ENCODE measurements at places on chromosomes 11 and 22.

DNA sequence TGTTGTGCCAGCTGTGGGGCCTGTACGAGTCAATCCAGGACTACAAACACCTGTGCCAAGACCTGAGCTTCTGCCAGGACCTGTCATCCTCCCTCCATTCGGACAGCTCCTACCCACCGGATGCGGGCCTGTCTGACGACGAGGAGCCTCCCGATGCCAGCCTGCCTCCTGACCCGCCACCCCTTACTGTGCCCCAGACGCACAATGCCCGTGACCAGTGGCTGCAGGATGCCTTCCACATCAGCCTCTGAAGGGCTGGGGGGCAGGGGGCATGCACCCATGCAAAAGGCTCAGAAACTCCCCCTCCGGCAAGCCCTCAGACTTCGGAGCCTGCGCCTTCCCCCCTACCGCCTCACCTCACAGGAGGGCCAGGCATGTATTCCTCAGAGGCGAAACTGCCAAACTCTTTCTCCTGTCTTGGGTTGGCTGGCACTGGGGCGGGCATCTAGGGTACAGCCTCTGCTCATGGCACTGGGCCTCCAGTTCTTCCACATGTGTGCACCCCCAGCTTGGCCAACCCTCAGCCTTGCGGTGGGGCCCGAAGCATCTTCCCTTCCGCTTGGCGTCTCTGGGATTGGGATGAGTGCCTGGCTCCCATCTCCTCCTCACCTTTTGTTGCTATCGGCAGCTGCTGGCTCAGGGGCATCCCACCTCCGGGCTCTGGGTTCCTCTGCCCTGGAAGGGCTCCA is 1.2 kb downstream of the FAM89B start:
- no peaks in the 10 kb centered on the region for H3K36me3 ChIP-seq
- H3K4me3 ChIP-seq: peak overlapping the region; percentile 88
- DNase-seq: peak; percentile 59
- peaks cover 53% of the 10 kb centered on the region for H3K4me1 ChIP-seq

DNA sequence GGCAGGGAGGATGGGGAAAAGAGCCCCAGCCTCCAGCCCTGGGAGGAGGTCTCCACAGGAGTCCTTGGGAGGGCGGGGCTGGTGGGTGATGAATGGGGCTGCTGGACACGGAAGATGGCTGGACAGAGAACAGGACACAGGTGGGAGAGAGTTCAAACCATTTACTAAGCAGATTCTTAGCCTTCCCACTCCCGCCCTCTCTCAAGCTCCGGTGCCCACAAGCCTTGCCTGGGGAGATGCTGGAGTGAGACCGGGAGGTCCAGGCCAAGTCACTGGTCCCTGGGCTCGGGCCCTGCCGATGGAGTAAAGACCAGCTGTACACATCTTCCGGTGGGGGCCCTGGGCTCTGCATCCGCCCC is 1.4 kb downstream of the CLDN5 start:
- no peak overlapping the region for H3K27ac ChIP-seq
- H3K36me3 ChIP-seq: no peaks in the 10 kb centered on the region
- H3K4me1 ChIP-seq: no peaks in the 10 kb centered on the region
- peaks cover 11% of the 10 kb centered on the region for H3K27me3 ChIP-seq
- no peak for DNase-seq
- no peak overlapping the region for H3K4me3 ChIP-seq

GRCh38 chr11:43267856-43268580 is 43.8 kb upstream of the API5 start:
- peaks cover 4% of the 10 kb centered on the region for H3K27me3 ChIP-seq
- no peaks in the 10 kb centered on the region for H3K36me3 ChIP-seq
- no peak for DNase-seq
- no peak overlapping the region for H3K4me3 ChIP-seq
- H3K27ac ChIP-seq: no peak overlapping the region

DNA sequence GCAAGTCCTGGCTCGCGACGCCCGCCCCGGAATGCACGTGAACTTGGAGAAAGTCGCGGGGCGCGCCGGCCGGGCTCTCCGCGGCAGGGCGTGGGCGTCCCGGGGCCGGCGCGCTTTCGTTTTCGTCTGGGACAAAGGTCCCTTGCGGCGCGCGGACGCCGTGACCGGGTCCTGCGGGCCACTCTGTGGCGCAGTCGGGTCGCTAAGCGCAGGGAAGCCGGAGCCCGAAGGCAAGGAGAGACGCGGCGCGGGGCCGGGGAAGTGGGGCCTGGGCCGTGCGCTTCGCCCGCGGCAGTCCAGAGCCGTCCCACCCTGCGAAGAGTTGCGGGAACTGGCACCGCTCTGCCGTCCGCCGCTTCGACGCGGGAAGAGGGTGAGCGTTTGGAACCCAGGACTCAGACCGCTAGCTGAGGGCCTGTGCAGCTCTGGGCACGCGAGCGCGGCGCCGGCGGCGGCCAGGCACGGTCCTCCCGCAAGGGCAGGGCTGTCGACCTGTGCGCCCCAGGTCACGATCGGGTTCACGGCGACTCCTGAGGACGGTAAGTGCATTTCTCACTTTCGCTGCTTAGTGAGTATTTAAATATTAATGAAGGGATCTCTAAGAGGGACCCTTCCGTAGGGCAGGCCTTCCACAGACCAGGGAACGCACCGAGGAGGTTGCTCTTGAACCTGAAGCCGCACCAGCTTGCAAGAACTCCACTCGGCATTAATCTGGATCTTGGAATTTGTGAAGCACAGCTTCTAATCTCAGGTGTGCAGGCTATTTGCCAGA is 78.0 kb upstream of the PPARA start:
- no peaks in the 10 kb centered on the region for H3K36me3 ChIP-seq
- H3K4me3 ChIP-seq: peak overlapping the region; percentile 77
- DNase-seq: peak; percentile 81

DNA sequence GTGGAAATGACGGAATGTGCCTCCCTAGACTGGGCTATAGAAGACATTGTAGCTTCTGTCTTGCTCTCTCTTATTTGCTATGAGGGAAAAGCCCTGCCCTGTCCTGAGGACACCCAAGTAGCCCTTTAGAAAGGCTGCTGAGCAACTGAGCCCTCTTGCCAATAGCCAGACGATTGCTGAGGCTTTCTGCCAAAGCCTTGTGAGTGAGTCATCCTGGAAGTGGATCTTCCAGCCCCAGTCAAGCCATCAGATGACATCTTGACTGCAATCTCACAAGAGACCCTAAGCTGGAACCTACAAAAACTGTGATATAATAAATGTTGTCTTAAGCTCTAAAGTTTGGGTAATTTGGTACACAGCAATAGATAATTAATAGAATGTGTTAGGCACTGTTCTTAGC is 3.9 kb upstream of the TRAF6 start:
- H3K4me3 ChIP-seq: no peak overlapping the region
- H3K27me3 ChIP-seq: no peaks in the 10 kb centered on the region
- DNase-seq: no peak
- peaks cover 8% of the 10 kb centered on the region for H3K4me1 ChIP-seq
- H3K27ac ChIP-seq: no peak overlapping the region

DNA sequence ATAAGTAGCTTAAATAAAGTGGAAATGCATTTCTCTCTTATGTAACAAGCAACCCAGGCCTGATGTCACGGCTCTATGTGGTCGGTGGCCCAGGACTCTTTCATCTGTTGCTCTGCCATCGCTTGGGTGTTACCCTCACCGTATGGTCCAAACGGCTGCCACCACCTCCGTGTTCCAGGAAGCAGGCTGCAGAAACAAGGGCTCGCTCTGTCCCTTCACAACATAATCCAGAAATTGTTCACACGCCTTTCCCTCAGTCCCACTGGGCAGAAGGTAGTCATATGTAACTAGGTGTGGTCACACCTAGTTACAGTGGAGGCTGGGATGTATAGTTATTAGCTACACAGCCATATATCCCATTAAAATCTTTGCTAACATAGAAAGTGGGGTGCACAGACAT is 421.0 kb downstream of the SOX6 start:
- no peaks in the 10 kb centered on the region for H3K4me1 ChIP-seq
- H3K27ac ChIP-seq: no peak overlapping the region
- no peak for DNase-seq
- peaks cover 4% of the 10 kb centered on the region for H3K27me3 ChIP-seq
- H3K4me3 ChIP-seq: no peak overlapping the region

GRCh38 chr11:120254788-120255518 is 15.0 kb downstream of the POU2F3 start:
- H3K36me3 ChIP-seq: no peaks in the 10 kb centered on the region
- peaks cover 51% of the 10 kb centered on the region for H3K27me3 ChIP-seq
- no peak overlapping the region for H3K27ac ChIP-seq
- DNase-seq: no peak
- no peak overlapping the region for H3K4me3 ChIP-seq

- no peak overlapping the region for H3K27ac ChIP-seq
- H3K27me3 ChIP-seq: peaks cover 3% of the 10 kb centered on the region
- no peak for DNase-seq
Measured at GRCh38 chr11:123903932-123904331, 2.0 kb downstream of the OR8D4 start.

- H3K36me3 ChIP-seq: no peaks in the 10 kb centered on the region
- H3K27ac ChIP-seq: no peak overlapping the region
- DNase-seq: no peak
- H3K4me1 ChIP-seq: no peaks in the 10 kb centered on the region
- H3K27me3 ChIP-seq: peaks cover 45% of the 10 kb centered on the region
Measured at GRCh38 chr22:35209203-35209602, 48.1 kb upstream of the HMGXB4 start.

DNA sequence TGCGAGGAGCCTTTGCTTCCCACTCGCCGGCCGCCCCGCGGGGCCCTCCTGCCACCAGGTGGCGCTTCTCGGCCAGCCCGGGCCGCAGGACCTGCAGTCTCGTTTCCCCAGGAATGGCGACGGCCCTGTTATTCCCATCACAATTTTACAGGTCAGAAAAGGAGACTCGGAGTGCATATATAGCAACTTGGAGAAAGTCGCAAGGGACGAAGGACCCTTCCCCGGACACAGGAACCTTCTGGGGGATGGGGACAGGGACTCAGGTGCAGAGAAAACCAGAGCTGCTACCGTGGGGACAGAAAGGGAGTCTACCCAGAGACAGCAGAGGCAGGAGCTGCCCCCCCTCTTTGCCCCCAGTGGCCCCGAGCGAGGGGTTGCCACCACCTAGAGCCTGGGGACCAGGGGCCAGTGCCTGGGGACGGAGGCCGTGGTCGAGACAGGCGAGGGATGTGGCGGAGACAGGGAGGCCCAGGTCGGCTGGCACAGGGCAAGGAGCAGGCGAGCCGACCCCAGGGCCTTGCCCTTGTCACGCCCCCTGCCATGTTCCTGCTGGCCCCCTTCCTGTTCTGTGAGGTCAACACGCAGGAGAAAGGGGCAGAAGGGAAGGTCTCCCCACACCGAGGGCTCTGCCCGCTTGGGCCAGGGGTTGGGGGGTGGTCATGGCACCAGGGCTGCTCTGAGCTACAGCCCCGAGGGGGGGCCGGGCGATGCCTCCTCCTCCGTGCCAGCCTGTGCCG is 3.5 kb upstream of the KRTAP5-6 start:
- H3K27me3 ChIP-seq: peaks cover 3% of the 10 kb centered on the region
- peak overlapping the region; percentile 47 for H3K27ac ChIP-seq
- peak overlapping the region; percentile 40 for H3K4me3 ChIP-seq

DNA sequence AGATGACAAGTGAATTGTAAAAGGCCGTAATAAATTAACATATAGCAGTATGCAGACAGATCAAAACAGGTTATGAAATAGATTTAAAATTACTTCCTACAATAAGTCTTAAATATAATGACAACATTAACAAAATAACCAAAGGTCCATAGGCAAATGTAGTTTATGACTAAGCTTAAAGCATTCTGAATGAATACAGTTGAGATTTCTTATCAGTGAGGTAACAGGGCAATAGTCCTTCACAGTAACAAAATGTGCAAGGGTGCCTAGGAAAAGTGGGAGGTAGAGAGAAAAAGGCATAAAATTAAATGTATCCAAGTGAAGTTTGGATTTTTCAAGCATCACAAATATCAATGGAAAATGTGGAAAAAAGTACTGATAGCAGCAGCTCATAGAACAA is 20.9 kb upstream of the P4HA3 start:
- H3K36me3 ChIP-seq: no peaks in the 10 kb centered on the region
- no peaks in the 10 kb centered on the region for H3K4me1 ChIP-seq

DNA sequence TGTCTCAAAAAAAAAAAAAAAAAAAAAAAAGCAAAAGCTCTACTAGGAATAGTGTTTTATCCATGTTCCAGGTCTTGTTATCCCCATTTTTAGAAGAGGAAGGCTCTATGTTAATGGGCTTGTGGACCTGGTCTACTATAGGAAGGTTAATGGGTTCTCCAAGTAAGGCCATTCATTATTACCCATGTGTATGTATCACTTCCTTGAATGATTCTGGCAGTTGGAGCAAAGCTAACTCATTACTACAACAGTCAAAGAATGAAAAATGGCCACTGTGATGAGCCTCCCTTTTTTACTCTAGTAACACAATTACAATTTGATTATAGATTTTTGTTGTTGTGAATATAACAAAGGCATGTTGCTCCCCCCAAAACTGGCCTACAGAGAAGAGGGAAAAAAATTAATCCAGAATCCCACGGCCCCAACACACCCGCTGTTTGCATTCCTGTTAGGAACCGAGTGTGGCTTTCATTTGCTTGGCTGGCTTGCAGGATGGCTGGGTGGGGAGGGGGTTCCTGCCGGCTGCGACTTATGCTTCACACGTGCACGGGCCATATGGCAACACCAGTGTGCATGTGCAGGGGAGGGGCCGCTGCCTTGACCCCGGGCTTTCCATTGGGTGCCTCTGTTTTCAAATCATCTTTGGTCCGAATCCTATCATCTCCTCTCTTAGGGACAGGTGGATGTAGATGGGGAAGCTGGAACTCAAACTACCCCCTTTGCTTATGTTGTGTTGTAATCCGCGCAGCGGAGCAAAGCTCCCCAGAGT is 148.8 kb downstream of the HIPK3 start:
- peaks cover 30% of the 10 kb centered on the region for H3K27me3 ChIP-seq
- H3K36me3 ChIP-seq: no peaks in the 10 kb centered on the region
- H3K27ac ChIP-seq: no peak overlapping the region
- H3K4me3 ChIP-seq: no peak overlapping the region
- no peak for DNase-seq
- no peaks in the 10 kb centered on the region for H3K4me1 ChIP-seq

GRCh38 chr11:128905345-128906184 is 14.4 kb downstream of the KCNJ5 start:
- DNase-seq: no peak
- peaks cover 17% of the 10 kb centered on the region for H3K4me1 ChIP-seq
- peaks cover 46% of the 10 kb centered on the region for H3K27me3 ChIP-seq
- no peaks in the 10 kb centered on the region for H3K36me3 ChIP-seq
- H3K4me3 ChIP-seq: peak overlapping the region; percentile 74

All from natural killer cell treated with Interleukin-12 subunit alpha and Interleukin-12 subunit beta and Interleukin-15 and Interleukin-18, amount 100 ng/mL, for 72 hours (primary cell).